Myocyte (in vitro differentiated cells): ENCODE measurements at places on chromosomes 6 and 20.

DNA sequence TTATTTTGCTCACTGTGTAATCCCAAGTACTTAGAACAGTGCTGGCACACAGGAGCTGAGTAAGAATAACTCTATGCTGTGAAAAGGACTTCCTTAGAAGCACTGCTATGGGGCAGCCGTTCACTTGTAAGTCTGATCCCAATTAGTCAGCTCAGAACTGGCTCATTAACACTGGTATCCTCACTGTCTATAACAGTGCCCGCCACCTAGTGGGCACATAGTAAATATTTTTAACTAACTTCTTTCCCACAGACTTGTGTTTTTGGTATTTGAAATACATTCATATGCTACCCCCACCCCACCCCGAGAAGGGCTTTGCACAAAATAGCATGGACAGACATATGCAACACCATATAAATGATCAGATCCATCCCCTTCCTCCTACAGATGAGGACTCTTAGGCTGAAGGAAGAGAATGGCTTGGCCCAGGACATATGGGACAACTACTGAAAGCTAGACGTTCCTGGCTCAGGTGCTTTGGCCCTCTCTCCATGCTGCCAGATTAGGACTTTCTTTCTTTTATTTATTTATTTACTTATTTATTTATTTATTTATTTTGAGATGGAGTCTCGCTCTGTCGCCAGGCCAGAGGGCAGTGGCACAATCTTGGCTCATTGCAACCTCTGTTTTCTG is 47.1 kb downstream of the DST start:
- peak; percentile 55 for DNase-seq

GRCh38 chr6:12163149-12163548 is 127.0 kb upstream of the EDN1 start:
- DNase-seq: peak; percentile 39

GRCh38 chr6:74638412-74638811 is 567.4 kb downstream of the COL12A1 start:
- no peak for DNase-seq

DNA sequence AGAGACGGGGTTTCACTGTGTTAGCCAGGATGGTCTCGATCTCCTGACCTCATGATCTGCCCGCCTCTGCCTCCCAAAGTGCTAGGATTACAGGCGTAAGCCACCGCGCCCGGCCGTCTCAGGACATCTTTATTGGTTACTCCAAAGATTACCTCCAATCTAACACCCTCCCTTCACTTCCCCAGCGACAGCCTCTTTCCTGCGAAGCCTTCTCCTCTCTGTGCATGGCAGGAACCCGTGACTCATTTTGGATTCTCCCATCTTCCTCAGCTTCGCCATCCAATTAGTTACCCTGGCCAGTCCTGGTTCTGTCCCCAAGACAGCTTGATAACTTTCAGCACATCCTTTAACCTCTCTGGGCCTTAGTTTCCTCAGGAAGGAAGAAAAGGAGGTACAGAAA is 51.3 kb upstream of the TOX2 start:
- no peak for DNase-seq

DNA sequence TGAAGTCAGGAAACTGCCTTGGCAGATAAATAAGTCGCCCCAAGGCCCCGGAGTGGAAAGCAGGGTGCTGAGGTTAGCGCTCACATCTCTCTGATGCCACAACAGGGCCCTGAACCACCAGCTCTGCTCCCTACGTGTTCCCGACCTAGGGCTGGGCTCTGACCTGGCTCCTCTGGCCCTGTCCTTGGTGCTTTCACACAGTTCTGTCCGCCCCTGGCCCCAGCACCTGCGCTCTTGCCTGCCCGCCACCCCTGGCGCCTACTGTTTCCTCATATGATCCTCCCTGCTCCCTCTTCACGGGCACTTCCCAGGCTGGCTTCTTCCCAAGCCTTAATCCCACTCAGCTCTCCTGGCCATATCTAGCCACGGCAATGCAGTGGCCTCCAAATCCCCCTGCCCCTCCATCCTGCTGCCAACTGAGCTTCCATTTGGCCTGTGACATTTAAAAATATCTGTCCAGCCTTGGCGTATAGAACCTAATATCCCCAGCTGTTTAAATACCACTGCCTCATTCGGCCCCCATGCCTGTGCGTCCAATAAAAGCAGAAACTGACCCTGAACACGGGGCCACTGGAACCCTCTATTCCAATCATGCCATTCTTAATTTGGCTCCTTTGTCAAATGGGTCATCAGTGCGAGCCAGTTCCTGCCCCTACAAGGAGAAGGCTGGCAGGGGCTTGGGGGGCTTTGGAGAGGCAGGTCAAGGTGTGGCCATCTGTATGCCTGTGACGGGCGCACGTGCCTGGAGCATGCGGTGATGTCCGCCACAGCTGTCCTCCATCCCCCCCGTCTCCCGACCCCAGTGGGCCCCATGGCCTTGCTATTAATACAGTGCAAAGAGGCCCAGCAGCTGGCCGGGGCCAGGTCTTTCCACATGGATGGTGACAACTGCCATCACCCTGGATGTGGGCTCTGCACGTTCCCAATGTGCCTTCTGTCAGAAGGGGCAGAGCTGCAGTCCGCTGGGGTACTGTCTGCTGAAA is 27.7 kb downstream of the GNAS-AS1 start:
- peak; percentile 62 for DNase-seq

DNA sequence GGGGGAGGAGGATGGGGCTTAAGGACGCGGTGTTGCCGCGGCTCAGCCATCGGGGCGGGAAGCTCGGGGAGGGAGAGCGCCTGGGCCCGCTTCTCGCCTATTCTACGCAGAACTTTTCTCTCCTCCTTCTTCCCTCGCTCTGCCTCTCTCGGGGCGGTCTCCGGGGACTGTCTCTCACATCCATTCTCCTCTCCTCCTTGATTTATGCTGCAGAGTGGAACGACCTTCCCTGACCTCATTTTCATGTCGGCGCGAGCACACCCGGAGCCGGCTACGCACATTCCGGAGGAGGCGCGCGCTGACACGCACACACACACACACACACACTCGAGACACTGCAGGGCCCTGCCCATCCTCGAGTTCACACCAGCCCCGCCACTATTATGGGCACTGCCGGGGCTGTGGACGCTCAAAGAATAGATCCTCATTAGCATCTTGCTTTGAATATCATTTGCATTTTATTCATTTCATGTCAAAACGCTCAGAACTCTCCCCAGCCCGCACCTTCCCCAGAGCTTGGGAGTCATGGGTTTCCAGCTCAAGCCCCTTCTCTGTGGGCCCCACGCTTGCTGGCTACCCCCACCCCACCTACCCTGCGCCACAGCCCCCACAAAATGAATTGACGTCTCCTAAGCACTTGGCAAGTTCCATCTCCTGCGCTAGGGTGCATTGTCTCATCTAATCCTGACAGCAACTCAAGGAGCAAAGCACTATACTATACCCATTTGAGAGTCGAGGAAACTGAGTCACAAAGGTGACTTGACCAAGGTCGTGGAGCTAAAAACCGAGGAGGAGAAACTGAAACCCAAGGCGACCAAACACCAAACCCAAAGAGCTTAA is 36.8 kb downstream of the NCR2 start:
- DNase-seq: peak; percentile 9

- DNase-seq: peak; percentile 93
Observed at GRCh38 chr6:22145823-22146677, 150.8 kb downstream of the PRL start.

DNA sequence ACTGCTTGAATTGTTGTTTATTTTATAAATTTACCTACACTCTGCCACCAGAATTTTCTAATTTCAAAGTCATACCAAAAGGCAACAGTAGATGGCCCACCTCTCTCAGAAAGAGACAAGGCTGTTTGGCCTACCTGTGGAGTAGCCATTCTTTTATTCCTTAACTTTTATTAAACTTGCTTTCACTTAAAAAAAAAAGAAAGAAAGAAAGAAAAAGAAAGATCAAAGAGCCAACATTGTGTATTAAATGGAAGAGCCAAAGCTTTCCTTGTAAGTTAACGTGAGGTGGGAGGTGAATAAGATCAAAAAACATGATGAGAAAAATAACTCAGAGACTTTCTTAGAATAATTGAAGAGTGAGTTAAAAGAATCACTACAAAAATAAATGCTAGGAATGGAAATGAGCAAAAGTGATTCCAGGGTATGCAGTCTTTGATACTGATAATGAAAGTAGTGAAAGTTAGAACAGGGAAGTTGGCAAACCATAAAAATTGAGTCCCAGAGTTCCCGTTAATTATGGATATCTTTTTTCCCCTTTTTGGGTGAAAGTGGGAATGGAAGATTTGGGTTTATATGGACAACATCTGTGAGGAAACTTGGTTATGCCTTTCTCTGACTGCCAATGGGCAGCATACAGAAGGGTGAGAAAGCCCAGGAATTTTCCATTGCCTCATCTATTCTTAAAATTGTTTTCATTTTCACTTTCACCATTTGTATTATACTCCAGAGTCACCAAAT is 35.9 kb upstream of the MYB start:
- peak; percentile 38 for DNase-seq

GRCh38 chr6:121771937-121772720 is 336.7 kb downstream of the GJA1 start:
- no peak for DNase-seq

GRCh38 chr6:7939864-7940228 is 29.3 kb upstream of the TXNDC5 start:
- no peak for DNase-seq

DNA sequence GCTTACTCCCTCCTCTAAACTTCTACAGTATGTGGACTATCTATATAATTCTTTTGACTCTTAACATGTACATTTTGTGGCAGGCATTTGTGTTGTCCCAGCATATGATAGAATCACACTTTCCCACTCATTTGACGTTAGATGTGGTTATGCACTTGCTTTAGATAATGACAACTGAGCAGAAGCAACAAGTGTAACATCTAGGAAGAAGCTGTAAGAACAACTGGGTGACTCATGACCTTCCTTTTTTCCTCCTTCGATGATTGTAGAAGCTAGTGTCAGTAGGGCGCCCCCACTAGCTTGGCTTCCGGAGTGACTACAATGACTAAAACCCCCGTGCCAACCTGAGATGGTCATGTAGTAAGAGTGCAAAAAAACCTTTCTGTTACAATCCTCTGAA is 74.6 kb upstream of the CEP85L start:
- no peak for DNase-seq

DNA sequence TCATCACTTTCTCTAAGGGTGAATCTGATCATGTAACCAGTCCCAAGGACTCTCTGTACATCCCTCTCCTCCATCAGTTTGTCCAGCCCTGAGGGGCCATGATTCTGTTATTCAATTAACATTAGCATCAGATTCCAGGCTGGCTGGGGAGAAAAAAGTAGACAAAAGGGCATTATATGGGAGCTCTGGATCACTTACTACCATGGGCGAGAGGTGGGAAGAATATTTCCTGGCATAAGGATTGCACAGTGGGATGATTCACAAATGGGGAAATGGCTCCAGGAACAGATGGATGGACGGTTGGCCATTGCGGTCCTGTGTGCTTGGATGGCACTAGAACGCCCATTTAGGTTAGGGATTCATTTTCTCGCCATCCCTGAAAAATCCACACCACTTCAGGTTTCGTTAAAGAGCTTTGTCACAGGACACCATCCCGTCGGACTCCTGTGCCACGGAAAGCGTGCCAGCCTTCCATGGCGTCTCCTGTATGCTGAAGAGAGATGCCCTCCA is 112.6 kb downstream of the THBS2 start:
- DNase-seq: no peak

GRCh38 chr20:4519534-4519933 is 202.2 kb upstream of the PRND start:
- DNase-seq: peak; percentile 14

GRCh38 chr6:114762145-114762544 is 419.3 kb upstream of the HS3ST5 start:
- no peak for DNase-seq

GRCh38 chr20:51386586-51386985 is 155.9 kb downstream of the NFATC2 start:
- no peak for DNase-seq

DNA sequence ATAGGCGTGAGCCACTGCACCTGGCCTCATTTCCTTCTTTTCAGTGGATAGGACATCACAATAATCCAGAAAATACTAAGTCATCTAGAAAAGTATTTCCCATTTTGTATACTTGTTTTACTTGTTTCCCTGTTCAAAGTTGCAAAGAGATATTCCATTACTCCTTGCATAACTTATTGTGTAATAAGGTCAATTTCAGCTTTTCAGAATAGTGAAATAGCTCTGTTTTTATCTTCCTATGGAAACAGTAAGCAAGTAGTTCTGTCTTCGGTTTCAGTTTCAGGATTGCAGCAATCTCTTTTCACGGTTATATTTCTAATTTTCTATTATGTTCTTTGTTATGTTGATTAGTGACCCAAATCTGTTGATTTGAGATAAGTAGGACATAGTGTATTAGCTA is 6.0 kb downstream of the STX11 start:
- no peak for DNase-seq

DNA sequence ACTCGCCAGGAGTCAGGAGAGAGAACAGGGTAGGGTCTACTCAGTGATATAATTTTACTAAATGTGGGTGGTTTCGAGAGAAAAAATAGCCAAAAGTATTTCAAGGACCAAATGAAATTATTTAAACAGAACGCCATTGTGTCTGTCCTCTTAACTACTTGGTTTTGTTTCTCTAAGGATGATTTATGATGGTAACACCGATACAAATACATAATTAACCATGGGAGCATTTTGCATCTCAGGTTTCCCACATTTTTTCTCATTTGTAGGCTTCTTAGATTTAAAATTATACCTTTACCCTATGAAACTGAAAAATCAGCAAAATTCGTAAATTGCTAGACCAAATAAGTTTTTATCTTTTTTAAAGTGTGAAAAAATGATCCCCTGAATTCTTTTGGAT is 188.2 kb downstream of the ZFP64 start:
- DNase-seq: no peak

- DNase-seq: no peak
Observed at GRCh38 chr6:52243282-52243893, 912 bp downstream of the IL17F start.

GRCh38 chr6:126143761-126144251 is 157.5 kb downstream of the TRMT11 start:
- DNase-seq: no peak

DNA sequence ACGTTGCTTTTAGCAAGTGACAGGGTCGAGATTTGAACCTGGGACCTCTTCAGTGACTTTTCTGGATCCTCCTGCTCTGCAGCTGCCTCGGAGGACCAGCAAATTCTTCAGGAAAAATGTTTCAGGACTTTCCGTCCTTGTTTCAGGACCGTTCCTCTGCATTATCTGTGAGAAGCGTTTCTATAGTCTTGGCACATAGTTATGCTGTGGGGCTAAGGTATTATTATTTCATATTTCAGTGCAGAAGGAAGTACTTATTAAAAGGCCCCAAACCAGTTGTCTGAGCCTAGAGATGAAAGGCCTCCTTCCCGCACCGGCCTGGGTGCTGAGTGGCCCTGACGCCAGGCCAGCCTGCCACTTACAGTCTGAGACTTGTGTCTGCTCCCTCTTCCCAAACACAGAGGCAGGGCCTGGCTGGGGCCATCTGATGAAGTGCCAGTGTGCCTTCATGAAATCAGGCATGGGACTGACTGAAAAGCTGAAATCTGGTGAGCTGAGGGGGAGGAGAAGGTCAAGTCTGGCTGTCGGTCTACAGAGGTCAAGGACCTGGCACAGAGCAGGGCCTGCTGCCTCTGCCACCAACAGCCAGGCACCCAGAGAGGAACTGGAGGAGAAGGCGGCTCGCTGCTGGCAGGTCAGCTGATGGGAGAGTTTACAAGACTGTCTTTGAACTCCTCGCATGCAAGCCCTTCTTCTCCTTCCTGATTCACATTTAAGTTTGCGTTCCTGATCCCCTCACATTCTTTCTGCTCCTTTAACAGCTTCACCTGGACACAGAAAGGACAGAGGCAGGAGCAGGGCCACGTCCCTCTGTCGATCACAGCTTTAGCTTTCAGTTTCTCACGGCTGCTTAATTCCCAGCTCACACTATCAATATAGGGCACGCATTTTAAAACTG is 8.9 kb upstream of the QKI start:
- peak; percentile 36 for DNase-seq

- DNase-seq: peak; percentile 51
Observed at GRCh38 chr20:35767683-35768481, 3.9 kb upstream of the PHF20 start.
